Activated T-helper 2 cell treated with anti-CD3 and anti-CD28 coated beads, Interferon-gamma antibody, Interleukin-2, Interleukin-4, amounts not matched to agents 10 μg/mL and 5 μg/mL and 100 μg/mL, durations not matched to agents 14 hours and 24 hours and 36 hours (primary cell): ENCODE measurements at places on chromosomes 1 and 21. TPM values are rescaled to one million over a fixed set of nuclear protein-coding genes. Genes with fewer than 3 reads are reported as not detected.

The RGS5 gene
- total RNA-seq = 2.3 and 2.8 TPM in 2 replicates

The IARS2 gene
- total RNA-seq = 87.8 and 89.1 TPM in 2 replicates

The PNRC2 gene
- 111 and 137 TPM in 2 replicates for total RNA-seq

The RNU1-1 gene
- total RNA-seq = 2,033 and 2,369 TPM in 2 replicates

The HSPB7 gene
- total RNA-seq = not detected in 2 replicates

The G0S2 gene
- total RNA-seq = 49.3 and 49.4 TPM in 2 replicates

The ICOSLG gene
- total RNA-seq = 5.4 and 6.0 TPM in 2 replicates

The GJA4 gene
- total RNA-seq = not detected in 2 replicates

The KRTAP22-2 gene
- total RNA-seq = not detected in 2 replicates

The TRPM2 gene
- total RNA-seq = 6.7 and 7.3 TPM in 2 replicates

The AMY1A gene
- total RNA-seq = not detected in 2 replicates

The CYP4A11 gene
- not detected in 2 replicates for total RNA-seq

The PLA2G2A gene
- total RNA-seq = not detected in 2 replicates

The EXTL2 gene
- 3.4 and 3.8 TPM in 2 replicates for total RNA-seq

The BNIPL gene
- total RNA-seq = 1.5 TPM in 2 replicates

The NLRP3 gene
- total RNA-seq = 0.09 and 0.30 TPM in 2 replicates

GRCh38 chr1:165114022-165114888 lies 242.3 kb downstream of the LMX1A start:
- no peaks in the 10 kb centered on the region for H3K4me1 ChIP-seq
- no peak overlapping the region for H3K4me3 ChIP-seq
- H3K27me3 ChIP-seq = peaks cover 23% of the 10 kb centered on the region
- H3K27ac ChIP-seq = no peak overlapping the region
- no peaks in the 10 kb centered on the region for H3K36me3 ChIP-seq

- no peak overlapping the region for H3K4me3 ChIP-seq
- no peak overlapping the region for H3K27ac ChIP-seq
- H3K36me3 ChIP-seq = no peaks in the 10 kb centered on the region
- no peak for DNase-seq
Measured at GRCh38 chr1:22234476-22235030, 91.7 kb upstream of the WNT4 start.

- H3K4me3 ChIP-seq = no peak overlapping the region
- H3K27me3 ChIP-seq = no peaks in the 10 kb centered on the region
- H3K27ac ChIP-seq = no peak overlapping the region
Measured at GRCh38 chr1:80657044-80657643, 1143.6 kb upstream of the ADGRL2 start.

DNA sequence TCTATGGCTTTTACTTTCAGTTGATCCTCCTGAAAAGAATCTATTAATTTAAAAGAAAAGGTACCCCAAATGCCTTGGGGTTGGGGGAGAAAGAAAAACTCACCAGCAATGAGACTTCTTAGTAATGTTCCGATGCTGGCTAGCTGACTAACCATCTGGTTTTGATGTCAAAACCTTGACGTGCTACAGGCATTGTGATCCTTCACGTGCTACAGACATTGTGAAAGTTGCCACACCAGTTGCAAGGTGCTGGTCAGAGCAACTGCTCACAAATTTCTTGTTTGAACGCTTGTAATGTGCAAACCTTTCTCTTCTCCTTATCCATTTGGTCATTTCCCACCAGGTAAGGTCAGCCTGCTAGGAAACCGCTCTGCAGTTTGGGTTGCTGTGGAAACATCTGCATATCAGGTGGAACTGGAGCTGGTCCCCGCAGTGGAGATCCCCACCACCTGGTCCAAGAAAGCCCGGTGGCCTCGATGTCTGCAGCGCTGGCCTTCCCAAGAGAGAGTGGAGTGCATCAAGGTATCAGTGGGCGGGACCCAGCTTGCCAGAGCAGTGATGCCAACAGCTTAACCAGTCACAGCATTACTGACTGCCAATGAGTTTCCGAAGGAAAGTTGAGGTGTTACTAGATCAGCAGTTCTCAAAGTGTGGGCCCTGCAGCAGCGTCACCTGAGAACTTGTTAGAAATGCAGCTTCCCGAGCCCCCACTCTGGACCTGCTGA lies 16.1 kb downstream of the MAB21L3 start:
- peaks cover 28% of the 10 kb centered on the region for H3K27me3 ChIP-seq
- H3K27ac ChIP-seq = no peak overlapping the region
- no peaks in the 10 kb centered on the region for H3K36me3 ChIP-seq
- DNase-seq = no peak
- H3K4me1 ChIP-seq = peaks cover 38% of the 10 kb centered on the region
- no peak overlapping the region for H3K4me3 ChIP-seq

- no peaks in the 10 kb centered on the region for H3K27me3 ChIP-seq
- peak; percentile 44 for DNase-seq
- peaks cover 60% of the 10 kb centered on the region for H3K36me3 ChIP-seq
- no peak overlapping the region for H3K4me3 ChIP-seq
Measured at GRCh38 chr1:28208818-28209441, 23.9 kb downstream of the DNAJC8 start.

DNA sequence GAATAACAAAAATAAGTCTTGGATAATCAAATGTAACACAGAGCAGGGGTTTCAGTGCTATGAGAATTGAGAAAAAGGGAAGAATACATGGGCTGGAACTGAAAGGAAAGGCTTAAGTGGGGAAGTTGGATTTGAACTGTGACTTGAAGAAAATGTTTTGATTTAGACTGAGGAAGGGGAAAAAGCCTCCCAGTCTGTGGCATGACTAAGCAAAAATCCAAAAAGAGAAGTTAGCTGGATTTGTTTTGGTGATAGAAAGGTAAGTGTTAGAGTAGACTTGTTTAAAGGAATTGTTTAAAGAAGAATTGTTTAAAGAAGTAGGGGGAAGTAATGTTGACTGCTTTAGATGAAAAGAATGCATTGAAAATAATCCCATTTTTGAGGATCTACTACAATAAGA lies 46.0 kb downstream of the KCNK2 start:
- H3K36me3 ChIP-seq = no peaks in the 10 kb centered on the region
- H3K4me3 ChIP-seq = no peak overlapping the region
- DNase-seq = no peak
- H3K27me3 ChIP-seq = no peaks in the 10 kb centered on the region
- H3K4me1 ChIP-seq = no peaks in the 10 kb centered on the region

GRCh38 chr1:58986996-58987767 lies 203.3 kb upstream of the JUN start:
- H3K4me1 ChIP-seq = peaks cover 24% of the 10 kb centered on the region
- no peaks in the 10 kb centered on the region for H3K36me3 ChIP-seq
- peak overlapping the region; percentile 7 for H3K27ac ChIP-seq

GRCh38 chr1:31712630-31713029 lies 8.8 kb upstream of the COL16A1 start:
- H3K4me1 ChIP-seq = peaks cover 11% of the 10 kb centered on the region
- H3K4me3 ChIP-seq = no peak overlapping the region
- no peak overlapping the region for H3K27ac ChIP-seq
- no peaks in the 10 kb centered on the region for H3K36me3 ChIP-seq
- peaks cover 49% of the 10 kb centered on the region for H3K27me3 ChIP-seq
- DNase-seq = no peak

DNA sequence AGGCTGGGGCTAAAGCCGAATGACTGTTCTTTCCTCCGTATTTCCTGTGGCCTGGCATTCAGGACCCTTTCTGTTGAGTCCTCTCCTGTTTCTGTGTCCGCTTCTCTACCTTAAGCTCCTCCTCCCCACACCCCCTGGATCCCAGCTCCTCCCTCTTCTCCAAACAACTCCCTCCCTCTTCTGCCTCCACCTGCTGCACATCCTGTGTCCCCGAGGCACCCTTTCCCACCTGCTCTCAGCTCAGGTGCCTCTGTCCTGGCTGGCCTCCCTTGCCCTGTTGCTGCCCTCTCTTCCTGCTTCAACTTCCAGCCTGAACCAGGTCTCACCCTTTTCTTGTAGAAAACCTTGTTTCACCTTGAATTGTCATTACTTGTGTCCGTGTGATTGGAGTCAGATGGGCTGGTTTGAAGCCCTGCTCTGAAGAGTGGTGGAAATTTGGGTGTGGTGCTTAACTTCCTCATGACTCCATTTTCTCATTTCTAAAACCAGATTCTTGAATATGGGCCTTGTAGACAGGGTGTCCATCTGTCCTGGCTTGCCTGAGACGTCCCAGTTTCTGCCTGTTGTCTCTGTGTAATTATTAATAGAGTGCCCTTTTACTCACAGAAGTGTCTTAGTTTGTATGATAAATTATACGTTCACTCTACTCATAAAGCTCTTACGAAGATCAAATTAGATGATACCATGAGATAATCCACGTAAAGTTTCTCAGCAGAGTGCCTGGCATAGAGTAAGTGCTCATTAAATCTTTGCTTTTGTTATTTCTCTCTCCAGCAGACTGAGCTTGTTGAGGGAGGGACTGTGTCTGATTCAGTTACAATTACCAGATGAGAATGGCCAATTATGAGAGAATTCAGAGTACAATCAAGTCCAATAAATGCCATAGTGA lies 58.9 kb upstream of the TRABD2B start:
- no peaks in the 10 kb centered on the region for H3K27me3 ChIP-seq
- no peak overlapping the region for H3K27ac ChIP-seq
- H3K36me3 ChIP-seq = no peaks in the 10 kb centered on the region
- no peak for DNase-seq
- no peaks in the 10 kb centered on the region for H3K4me1 ChIP-seq

DNA sequence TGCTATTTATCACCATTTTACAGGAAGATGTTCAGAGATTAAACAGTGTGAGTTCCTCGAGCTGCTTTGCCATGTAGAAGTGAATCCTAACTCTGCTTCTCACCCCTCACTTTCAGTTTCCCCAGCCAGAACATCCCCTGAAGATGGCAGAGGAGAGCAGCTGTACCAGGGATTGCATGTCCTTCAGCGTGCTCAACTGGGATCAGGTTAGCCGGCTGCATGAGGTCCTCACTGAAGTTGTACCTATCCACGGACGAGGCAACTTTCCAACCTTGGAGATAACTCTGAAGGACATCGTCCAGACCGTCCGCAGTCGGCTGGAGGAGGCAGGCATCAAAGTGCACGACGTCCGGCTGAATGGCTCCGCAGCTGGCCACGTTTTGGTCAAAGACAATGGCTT lies 16.9 kb downstream of the TENT5C start:
- peaks cover 24% of the 10 kb centered on the region for H3K4me1 ChIP-seq
- DNase-seq = no peak
- H3K36me3 ChIP-seq = peaks cover 49% of the 10 kb centered on the region
- H3K27ac ChIP-seq = no peak overlapping the region
- no peaks in the 10 kb centered on the region for H3K27me3 ChIP-seq

DNA sequence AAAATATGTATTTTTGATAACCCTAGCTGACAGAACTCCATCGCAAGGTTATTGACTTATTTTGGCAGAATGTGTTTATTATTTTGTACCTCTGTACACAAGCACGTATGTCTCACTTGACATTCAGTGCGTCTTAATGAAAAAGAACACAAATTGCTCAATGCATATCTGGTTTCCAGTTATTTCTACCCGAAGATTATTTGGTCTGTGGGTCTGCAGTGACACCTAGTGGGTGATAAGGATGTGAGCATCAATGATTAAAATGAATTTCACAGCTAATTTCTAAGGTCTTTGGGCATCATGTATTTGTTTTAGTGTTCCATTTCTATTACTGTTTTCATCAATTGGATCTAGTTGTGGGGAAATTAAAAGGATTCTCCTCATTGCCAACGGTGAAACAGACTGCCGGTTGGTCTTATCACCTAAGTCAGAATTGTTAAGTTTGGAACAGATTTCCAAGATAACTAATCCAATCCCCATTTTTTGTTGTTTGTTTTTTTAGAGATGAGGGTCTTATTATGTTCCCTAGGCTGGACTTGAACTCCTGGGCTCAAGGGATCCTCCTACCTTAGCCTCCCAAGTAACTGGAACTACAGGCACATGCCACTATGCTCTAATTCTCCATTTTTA lies 13.9 kb downstream of the DDX20 start:
- H3K36me3 ChIP-seq = peaks cover 39% of the 10 kb centered on the region
- H3K27ac ChIP-seq = no peak overlapping the region
- DNase-seq = no peak
- no peaks in the 10 kb centered on the region for H3K27me3 ChIP-seq

GRCh38 chr1:36034692-36035091 lies 49.2 kb upstream of the TEKT2 start:
- no peaks in the 10 kb centered on the region for H3K27me3 ChIP-seq
- DNase-seq = no peak
- H3K27ac ChIP-seq = no peak overlapping the region
- no peaks in the 10 kb centered on the region for H3K4me1 ChIP-seq
- H3K4me3 ChIP-seq = no peak overlapping the region

GRCh38 chr1:225881081-225881958 lies 860 bp downstream of the TMEM63A start:
- no peak for DNase-seq
- H3K4me1 ChIP-seq = peaks cover 40% of the 10 kb centered on the region
- H3K27ac ChIP-seq = peak overlapping the region; percentile 71
- peak overlapping the region; percentile 84 for H3K4me3 ChIP-seq
- peaks cover 5% of the 10 kb centered on the region for H3K36me3 ChIP-seq

- DNase-seq = no peak
- H3K27ac ChIP-seq = no peak overlapping the region
- no peaks in the 10 kb centered on the region for H3K4me1 ChIP-seq
- H3K27me3 ChIP-seq = peaks cover 24% of the 10 kb centered on the region
- no peaks in the 10 kb centered on the region for H3K36me3 ChIP-seq
Measured at GRCh38 chr1:186212568-186213224, 162.4 kb downstream of the TPR start.

GRCh38 chr1:90722874-90723589 lies 5.9 kb upstream of the BARHL2 start:
- H3K36me3 ChIP-seq = peaks cover 14% of the 10 kb centered on the region
- peaks cover 21% of the 10 kb centered on the region for H3K4me1 ChIP-seq
- no peak overlapping the region for H3K27ac ChIP-seq
- peak overlapping the region; percentile 47 for H3K4me3 ChIP-seq

- H3K27me3 ChIP-seq = no peaks in the 10 kb centered on the region
- no peaks in the 10 kb centered on the region for H3K4me1 ChIP-seq
- no peaks in the 10 kb centered on the region for H3K36me3 ChIP-seq
- H3K27ac ChIP-seq = no peak overlapping the region
Measured at GRCh38 chr1:215376544-215377264, 190.4 kb upstream of the KCTD3 start.

GRCh38 chr21:25564349-25564948 lies 42.8 kb downstream of the MRPL39 start:
- no peaks in the 10 kb centered on the region for H3K27me3 ChIP-seq
- peaks cover 77% of the 10 kb centered on the region for H3K36me3 ChIP-seq
- no peak for DNase-seq
- peak overlapping the region; percentile 91 for H3K4me3 ChIP-seq

- no peak for DNase-seq
- peaks cover 55% of the 10 kb centered on the region for H3K36me3 ChIP-seq
- H3K4me1 ChIP-seq = peaks cover 51% of the 10 kb centered on the region
- H3K27ac ChIP-seq = no peak overlapping the region
- H3K4me3 ChIP-seq = no peak overlapping the region
- H3K27me3 ChIP-seq = no peaks in the 10 kb centered on the region
Measured at GRCh38 chr1:167469280-167469965, 48.9 kb downstream of the CD247 start.

DNA sequence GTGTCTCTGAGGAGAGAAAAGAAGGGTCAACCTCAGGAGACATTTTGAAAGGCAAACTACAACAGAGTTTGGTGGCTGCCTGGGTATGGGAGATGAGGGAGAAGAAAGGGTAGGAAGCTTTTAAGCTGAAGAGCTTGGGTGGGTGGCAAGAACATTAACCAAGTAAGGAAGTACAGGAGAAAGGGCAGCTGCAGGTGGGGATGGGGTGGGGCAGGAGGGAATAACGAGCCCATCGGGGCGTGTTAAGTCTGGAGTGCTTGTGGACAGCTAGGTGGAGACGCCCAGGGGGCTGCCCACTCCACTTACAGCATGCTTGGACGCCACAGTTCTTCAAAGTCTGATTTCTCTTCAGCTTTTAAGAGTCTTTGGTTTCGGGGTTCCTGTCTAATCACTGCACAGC lies 42.8 kb downstream of the TTC13 start:
- H3K27me3 ChIP-seq = no peaks in the 10 kb centered on the region
- no peak overlapping the region for H3K27ac ChIP-seq
- peaks cover 24% of the 10 kb centered on the region for H3K4me1 ChIP-seq
- no peak for DNase-seq
- H3K36me3 ChIP-seq = peaks cover 50% of the 10 kb centered on the region
- H3K4me3 ChIP-seq = no peak overlapping the region
